Activated T-cell treated with anti-CD3 and anti-CD28 coated beads, Interleukin-2, amount 50 U/mL, for 24 hours (primary cell): ENCODE measurements at places on chromosomes 2 and 18.
A peak's percentile ranks its signal among the peaks of the same experiment; 100 is the strongest.

- DNase-seq = no peak
These were observed 165.3 kb upstream of the SYT4 start for GRCh38 chr18:43442571-43442970.

DNA sequence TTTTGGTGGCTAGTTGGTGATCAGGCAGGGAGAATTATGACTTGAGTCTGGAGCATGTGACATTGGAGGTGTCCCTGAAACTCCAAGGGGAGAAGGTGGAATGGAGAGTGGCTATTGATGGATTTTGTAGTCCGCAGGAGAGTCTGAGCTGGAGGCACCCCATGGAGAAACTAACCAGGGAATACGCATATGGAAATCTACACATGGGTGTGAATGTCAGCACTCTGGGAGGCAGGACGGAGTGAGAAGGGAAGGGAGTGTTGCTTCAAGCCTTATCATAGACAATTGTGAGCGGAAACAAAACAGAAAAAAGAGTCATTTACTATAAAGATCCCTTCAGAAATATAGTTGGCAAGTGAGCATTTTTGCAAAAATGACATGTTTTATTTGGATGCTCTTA lies 667 bp upstream of the SCYGR4 start:
- DNase-seq = no peak

GRCh38 chr2:16008856-16009255 lies 68.5 kb downstream of the MYCN start:
- no peak for DNase-seq

DNA sequence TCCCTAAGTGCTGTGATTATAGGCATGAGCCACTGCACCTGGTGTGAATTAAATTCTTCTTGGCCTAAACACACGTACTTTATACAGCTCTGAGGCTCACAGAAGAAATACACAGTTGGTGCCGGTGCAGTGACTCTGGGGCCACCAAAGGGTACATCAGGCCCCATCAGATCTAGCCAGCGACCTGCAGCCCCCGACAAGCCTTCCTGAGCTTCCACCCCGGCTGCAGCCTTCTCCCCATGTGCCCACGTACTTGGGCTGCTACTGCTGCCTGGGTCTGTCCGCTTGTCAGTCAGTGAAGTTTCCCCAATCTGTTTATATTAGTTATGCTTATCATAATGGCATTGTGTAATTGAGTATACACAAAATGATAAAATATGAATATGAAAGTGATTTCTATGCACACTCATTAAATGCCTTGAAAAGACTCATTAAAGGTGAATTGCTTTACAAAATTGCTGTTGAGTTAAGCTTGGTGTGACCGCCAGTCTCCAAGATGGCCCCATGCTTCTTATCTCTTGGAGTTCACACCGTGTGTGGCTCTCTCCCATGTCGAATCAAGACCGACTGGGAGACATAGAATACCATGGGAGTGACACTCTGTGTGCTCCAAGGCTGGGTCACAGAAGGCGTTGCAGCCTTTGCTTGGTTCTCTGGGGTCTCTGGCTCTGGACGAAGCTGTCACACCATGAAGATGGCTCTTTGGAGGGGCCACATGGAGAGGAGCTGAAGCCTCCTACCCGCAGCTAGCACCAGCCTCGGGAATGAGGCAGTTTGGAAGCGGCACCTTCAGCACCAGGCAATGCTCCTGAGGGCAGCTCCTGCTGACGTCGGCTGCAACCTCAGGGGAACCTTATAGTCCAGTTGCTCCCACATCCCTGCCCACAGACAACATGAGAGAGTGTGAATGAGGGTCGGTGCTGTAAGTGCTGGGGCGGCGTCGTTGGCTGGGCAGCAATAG lies 29.2 kb upstream of the HPCAL1 start:
- DNase-seq = no peak

DNA sequence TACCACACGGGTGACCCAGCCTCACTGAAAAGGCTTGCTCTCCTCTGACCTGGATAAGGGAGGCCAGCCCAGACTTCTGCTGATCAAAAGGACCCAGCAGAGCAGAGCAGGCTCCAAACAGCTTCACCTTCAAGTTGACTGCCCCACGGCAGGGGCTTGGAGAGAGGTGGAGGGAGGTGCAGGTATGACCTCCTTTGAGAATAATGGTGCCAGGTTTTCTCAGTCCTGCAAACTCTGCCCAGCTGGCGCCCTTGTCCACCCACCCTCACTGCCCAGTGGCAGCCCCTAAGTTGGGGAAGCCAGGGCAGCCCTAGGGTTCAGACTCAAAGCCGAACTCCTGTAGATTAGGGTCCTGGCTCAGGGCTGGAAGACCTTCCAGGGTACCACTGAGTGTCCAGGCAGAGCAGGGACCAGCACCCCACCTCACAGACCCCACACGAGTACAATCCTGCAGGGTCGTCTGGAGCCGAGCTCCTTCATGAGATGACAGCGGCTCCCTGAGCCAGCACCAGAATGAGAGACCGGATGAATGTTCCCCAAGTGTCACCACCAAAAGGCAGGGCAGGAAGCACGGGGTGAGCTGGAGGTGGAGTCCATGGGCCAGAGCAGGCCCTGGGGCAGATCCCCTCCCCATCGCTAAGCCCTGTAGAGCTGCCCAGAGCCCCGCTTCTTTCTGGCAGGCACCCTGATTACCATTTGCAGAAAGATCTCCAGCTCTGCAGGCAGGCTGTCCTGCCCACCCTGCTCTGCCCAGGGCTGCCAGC lies 3.6 kb upstream of the GPC1 start:
- DNase-seq = peak; percentile 22

DNA sequence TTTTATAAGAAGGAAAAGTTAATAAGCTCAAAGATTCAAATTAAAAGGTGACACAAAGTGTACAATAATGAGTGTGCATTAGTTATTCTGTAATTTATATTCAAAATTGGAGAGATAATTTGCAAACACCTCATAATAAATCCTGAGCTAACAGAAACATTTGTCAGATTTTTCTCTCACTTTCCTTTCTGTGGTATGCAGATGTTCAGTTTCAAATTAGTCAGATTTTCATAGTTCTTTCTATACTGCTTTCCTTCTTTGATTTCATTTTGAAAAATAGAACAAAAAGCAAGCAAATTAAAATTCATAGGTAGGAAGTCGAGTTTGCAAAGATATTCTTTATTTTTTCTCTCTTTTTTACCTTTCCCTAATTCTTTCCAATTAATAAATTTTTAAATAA lies 1420.1 kb upstream of the NXPH2 start:
- DNase-seq = no peak

DNA sequence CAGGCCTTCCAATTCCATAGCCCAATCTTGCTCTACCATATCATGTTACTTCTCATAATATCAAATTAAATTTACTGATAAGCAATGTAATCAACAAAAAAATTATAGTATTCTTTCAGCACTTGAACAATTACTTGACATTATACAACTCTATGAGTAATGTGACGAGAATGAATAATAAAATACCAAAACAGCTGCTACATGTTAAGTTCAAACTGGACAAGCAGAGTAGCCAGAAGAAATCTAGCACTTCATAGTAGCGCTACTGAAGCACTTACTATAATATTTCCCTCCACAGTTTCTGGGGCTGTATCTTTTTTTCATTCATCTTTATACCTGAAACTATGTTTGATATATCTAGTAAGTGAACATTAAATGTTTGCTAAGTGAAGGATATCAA lies 14.9 kb downstream of the PPP3R1 start:
- no peak for DNase-seq

DNA sequence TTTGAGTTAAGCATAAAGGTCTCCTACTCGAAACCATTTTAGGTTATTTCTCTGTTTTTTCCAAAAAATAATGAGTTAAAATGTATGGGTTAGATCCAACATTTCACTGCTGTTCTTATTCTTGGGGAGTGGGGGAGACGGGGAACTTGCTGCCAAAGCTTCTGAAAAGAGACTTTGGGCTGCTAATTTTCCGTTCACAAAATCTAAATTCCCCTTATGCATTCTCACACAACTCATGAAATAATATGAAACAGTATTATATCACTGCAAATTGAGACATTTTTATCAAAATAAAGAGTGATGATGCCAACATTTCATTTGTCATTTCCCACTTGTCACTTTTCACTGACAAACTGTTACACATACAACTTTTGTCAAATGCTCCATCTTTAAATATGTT lies 7.8 kb downstream of the SATB2 start:
- no peak for DNase-seq

GRCh38 chr2:236106761-236107160 lies 61.4 kb downstream of the GBX2 start:
- DNase-seq = no peak

DNA sequence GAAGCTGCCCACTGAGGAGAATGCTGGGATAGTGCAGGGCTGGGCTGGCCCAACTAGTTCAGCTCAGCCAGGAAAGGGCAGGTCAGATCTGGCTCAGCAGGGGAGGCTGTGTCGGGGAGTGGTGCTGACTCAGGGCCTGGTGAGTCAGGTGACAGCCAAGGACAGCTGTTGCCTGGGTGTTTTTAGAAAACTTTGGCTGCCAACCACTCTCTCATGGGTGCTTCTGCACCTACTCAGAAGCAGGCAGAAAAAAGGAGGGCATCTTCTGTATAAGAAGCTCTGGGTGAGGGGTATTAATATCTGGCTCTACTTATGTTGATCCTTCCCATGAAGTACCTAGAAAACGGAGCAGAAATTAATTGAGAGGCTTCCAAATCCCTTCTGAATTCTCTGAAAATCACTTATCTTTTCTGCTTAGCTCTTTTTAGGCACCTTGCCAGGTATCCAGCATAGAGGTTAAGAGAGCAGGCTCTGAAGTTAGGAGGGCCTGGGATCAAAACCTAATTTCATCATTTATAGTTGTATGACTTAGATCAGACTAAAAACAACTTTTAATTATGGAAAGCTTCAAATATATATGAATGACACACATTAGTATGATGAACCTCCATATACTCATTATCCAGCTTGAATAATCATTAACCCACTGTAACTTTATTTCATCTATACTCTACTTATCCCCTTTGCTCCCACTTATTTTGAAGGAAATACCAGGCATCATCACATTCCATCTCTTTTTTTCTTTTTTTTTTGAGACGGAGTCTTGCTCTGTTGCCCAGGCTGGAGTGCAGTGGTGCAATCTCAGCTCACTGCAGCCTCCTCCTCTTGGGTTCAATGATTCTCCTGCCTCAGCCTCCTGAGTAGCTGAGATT lies 15.5 kb upstream of the RAB10 start:
- DNase-seq = peak; percentile 40

DNA sequence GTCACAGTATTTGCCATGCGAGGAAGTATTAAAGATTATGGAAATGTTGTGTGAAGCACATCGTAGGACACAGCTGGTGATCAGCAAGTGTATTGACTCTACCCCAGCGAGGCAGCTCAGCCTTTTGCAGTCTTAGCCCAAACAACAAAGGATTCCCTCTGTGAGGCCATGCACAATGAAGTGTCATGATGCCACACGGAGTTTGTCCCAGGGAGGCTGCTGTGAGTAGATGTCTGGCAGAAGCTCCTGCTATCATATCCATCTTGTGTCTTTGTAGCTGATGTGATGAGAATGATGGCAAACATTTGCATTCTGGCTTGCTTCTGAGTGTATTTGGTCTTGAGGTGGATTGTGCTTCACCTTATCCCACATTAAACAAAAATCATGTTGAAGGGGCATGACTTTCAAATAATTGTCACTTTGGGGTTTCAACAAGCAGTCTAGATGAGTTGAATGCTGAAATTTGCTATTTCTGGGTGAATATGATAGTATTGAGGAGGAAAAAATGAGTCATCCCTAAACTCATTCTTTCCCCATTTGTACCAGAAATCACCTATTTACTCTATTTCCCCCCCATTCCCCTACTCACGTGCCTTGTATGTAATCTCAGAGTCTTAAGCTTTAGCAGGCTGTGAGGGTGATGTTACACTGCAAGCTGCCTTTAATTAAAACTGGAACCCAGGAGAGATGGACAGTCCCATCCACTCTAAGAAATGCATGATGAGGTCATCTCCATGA lies 273.5 kb downstream of the RNF144A start:
- no peak for DNase-seq

DNA sequence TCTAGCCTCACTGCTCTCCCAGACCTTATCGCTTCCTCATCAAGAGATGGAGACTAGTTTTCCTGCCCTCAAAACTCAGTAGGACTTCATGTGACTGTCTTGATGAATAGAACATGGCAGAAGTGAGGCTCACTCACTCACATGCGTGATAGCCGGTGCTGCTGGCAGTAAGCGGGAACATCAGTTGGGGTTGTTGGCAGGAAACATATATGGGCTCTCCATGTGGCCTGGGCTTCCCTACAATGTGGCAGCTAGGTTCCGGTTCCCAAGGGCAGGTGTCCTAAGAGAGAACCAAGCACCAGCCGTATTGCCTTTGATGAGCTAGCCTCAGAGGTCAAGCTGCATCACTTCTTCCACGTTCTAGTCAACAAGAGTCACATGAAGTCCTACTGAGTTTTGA lies 15.2 kb upstream of the FAHD2A start:
- no peak for DNase-seq

- no peak for DNase-seq
These were observed 97.6 kb downstream of the WDR7 start for GRCh38 chr18:56748698-56749268.

DNA sequence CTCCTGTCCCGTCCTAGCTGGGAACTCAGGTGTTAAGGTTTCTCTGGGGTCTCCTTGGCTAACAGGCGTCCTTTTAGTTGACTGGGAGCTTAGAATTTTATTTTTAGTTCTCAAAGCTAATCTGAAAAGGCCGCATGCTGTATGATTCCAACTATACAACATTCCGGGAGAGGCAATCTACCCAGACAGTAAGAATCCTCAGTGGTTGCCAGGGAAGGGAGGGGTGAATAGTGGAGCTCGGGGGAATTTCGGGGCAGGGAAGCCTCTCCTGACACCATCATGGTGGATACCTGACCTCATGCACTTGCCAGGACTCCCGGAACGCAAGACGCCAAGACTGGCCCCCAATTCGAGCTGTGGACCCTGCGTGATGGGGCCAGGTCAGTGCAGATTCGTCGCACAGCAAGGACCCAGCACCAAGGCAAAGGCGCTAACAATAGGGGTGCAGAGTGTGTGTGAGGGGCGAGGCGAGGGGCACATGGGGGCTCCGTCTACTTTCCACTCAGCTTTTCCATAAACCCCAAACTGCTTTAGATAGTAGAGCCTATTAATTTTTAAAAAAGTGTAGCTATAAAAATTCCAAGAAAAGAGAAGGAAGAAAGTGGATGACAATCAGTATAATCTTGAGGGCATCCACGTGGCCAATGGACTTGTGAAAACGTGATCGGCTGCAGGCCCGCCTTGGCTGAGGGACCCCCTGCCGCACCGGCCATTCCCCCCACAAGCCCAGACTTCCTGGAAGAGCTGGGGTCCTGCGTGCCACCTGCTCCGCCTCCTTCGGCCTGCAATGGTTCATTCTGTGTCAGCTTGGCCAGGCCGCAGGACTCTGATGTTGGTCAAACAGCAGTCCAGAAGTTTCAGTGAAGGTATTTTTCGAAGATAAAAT lies 17.3 kb downstream of the PDCD1 start:
- DNase-seq = no peak

DNA sequence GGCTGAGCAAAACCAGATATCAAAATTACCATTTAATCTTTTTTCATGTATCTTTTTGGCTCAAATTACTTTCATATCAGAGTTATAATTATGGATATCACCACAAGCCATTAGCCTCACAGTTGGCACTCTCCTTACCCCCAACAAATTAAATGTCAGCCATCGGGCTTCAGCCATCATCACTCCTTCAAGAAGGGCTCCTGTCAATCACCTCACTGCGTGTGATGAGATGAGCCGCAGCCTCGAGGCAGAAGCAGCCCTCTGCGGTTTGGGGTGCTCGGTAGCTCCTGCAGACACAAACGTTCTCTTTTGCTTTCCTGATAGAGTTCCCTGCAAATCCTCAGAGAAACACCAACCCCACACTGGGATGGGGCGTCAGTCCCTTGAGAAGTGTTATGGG lies 94.1 kb downstream of the DNER start:
- no peak for DNase-seq

- DNase-seq = no peak
These were observed 281.0 kb downstream of the PRKCE start for GRCh38 chr2:45932278-45932975.

- no peak for DNase-seq
These were observed 330.4 kb downstream of the LPIN1 start for GRCh38 chr2:12076810-12077209.
